ENCODE measurements at places on chromosomes 4 and X.
A peak's percentile ranks its signal among the peaks of the same experiment; 100 is the strongest.

GRCh38 chr4:10620935-10621488 is 63.6 kb downstream of the CLNK start:
- no peak for DNase-seq

DNA sequence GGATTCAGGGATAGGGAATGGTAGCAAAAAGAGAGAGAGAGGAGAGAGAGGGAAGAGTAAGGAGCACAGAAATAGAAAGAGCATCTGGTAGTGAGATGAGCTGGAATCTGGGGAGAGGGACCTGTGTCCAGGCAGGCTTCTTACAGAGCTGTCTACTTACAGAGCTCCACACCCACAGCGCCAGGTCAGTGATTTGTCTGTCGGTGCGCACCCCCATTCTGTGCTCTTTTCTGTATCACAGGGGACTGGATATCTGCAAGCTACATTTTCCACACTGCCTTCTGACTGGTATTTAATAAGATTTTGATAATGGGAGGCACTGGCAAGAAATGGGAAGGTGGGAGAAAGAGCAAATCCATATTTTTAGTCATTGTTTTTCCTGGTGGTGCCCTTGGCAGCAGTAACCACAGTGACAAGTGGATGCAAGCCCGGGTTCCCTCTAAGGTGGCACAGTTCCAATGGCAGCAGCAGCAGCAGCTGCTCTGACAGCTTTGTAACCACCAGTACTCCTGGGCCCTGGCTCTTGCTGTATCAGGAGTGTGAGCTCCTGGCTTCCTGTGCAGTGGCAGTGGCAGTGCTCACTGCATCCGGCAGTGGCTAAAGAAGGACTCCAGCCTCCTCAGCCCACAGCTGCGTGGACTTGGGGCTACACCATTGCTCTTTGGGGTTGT is 300.5 kb downstream of the TRIML1 start:
- DNase-seq: no peak

GRCh38 chrX:12946406-12946805 is 28.5 kb upstream of the TMSB4X start:
- no peak for DNase-seq

GRCh38 chrX:24990535-24990934 is 25.2 kb downstream of the ARX start:
- DNase-seq: no peak

- peak; percentile 88 for DNase-seq
Observed at GRCh38 chrX:71543316-71543715, 10.4 kb downstream of the OGT start.

GRCh38 chr4:24537025-24537424 is 47.3 kb downstream of the DHX15 start:
- no peak for DNase-seq

GRCh38 chr4:147078875-147079658 is 133.4 kb upstream of the TTC29 start:
- DNase-seq: no peak

DNA sequence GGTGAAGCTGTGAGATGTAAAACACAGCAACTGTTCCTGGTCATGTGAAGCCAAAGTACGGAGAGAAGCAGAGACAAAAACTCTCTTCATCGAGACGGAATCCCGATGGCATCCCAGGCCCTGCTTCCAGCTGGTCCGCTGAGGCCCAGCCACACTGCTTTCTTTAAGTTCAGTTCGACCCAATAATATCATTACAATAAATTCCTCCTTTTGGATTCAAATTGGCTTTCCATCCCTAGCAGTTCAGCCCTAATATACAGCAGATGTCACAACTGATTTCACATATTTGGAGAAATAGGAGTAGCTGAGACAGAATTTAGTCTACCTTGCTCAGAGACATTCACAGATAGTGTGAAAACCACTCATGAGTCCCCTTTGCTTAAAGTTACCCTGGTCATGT is 98.3 kb upstream of the SPRY1 start:
- no peak for DNase-seq

DNA sequence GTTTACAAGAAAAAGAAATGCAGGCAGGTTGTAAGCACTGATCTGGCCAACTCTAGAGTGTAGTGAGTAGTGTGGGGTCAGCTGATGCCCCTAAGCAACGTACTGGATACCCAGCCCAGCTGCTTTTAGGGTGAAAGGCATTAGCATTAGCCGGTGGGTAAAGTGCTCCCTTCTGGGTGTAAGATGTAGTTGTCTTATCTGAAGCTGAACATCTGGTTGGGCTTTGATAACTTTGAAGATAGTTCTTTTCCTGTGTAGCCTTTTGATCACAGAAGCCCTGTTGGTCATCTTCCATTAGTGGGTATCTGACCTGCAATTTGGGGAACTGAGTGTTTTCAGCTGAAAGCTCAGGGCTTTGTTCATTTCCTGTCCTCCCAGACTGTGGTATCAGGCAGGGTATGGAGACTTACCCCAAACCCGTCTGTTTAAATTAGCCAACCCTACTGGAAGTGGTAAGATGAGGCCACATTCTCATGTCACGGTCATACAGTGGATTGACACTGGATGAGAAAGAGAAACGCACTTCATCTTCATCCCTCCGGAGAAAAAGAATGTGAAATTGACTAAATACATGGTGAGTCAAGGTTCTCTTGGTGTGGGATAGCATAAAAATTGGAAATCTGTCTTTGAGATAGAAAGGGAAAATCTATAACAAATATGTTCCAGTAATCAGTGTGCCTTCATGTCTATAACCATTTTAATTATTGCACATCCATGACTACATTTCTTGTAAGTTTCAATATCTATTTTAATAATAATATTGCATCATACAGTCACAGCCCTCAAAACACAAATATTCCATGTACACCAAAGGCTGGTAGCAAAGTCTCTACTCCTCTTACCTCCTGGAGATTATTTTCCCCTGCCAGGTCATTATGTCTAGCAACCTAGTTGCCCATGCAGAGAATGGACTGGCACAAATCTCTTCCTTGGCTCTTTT is 8.7 kb downstream of the RHOH start:
- DNase-seq: no peak

- DNase-seq: no peak
Observed at GRCh38 chrX:55074851-55075467, at the start of gene PAGE2B. Gene PAGE2B, plus strand, starts transcription at chrX:55075030. Its CDS starts 1,012 bp downstream, at chrX:55076042.

DNA sequence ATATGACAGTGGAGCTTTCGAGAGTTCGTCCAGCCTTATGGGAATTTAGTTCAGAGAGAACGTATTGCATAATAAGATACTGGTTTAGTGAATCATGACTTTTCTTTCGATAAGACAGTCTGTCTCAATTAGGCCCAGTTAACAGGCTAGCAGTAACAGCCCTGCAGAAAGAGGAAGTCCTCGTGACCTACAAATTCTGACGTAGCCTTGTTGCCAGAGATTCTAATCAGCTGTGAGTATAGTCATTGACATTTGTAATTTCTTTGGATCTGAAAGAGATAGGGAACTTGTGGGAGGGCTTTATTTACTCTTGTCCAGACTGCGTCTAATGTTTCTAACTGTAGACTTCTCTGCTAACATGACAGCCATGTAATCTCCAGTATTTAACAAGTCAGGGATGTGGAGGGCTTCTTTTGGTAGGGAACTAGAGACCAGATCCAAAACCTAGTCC is 15.8 kb downstream of the ART3 start:
- DNase-seq: peak; percentile 100

- no peak for DNase-seq
Observed at GRCh38 chr4:178293601-178294000, 851.4 kb upstream of the AGA start.

DNA sequence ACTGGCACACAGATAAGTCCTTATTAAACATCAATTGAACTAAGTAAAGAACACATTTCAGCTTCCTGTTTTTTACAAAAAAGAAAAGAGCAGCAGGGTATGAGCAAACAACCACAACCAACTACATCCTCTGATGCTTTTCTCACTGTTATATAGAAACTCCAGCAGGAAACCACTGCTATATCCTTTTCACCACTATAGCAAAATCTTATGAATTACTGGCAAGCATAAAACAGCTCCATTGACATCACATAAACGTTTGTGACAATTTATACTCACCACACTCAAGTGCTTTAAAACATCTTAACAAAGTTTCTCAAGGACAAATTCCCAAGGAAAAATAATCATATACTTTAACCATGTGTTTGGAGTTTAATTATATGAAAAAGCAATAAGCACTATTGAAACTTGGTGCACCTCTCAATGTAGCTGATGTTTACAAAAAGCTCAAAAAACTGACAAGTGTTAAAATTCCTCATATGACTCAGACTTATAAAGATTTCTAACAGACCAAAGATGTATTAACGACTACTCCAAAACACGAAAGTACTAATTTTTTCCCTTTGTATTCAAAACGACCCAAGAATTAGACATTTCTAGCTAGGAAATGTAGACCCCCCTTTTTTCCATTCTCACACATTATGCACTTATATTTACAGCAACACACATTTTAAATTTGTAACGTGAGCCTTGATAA is 12.9 kb downstream of the GPRIN3 start:
- no peak for DNase-seq

DNA sequence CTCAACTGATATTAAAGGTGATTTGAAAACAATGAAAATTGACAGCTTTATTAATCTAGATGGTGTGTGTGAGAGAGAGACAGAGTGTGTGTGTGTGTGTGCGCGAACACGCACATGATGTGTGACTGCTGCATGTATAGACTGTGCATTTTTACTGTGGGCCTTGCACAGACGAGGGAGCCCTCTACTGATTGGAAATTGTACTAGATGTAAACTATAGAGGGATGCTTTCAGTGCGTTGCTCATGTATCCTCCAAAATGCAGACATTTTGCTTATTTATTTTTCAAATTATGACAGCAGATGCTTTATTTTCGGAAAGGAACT is 168.4 kb upstream of the GK2 start:
- DNase-seq: peak; percentile 10

GRCh38 chrX:53483416-53483815 is 49.2 kb upstream of the HSD17B10 start:
- DNase-seq: no peak

DNA sequence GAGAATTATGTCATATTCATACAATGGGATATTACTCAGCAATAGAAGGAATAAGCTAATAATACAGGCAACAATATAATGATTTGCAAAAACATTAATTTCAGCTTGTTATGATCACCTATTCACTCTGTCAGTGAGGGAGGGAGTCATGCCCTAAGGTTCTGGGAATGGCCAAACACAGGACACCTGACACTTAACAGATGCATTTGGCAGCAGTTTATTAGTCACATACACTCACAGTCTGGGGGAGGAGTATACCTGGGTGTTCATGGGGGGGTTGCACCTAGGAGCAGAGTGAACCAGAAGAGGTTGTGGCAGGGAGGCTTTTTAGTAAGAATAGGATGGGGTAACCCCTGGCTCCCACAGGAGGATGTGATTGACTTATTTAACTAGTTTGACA is 38.3 kb downstream of the SERPINA7 start:
- no peak for DNase-seq

DNA sequence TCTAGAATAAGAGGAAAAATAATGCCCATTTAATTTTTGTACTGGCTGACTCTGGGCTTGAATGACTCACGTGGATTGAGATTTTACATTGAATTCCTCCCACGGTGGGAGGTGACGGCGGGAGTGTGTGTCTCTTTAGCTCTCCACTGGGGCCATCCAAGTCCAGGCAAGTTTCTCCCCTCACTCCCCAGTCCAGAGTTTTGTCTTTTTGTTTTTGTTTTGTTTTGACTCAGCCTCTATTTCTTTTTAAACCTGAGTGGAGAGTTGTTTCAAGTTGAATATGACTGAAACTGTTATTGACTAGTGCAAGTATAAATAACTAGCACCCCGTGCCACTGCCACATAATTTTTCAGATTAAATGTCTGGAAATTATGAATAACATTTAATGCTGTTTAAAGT is 13.6 kb downstream of the CHST7 start:
- DNase-seq: peak; percentile 63

- DNase-seq: no peak
Observed at GRCh38 chrX:66167431-66167830, 3.4 kb downstream of the HEPH start.

DNA sequence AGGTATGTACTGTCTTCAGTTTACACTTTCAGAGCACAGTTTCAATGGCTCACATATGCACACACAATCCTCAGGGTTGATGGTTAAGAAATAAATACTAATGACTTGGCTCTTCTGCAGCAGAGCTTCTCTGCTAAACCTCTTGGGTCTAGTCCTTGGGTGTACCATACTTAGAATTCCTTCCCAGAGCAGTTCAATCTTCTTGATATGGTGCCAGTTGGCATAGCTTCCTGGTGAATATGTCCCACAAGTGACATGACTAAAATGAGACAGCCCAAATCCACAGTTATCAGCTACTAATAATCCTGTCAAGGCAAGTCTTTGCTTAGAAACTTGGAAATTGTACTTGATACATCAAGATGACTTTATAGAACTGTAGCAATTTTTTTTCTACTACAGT is 654.4 kb downstream of the IQCM start:
- DNase-seq: peak; percentile 63

DNA sequence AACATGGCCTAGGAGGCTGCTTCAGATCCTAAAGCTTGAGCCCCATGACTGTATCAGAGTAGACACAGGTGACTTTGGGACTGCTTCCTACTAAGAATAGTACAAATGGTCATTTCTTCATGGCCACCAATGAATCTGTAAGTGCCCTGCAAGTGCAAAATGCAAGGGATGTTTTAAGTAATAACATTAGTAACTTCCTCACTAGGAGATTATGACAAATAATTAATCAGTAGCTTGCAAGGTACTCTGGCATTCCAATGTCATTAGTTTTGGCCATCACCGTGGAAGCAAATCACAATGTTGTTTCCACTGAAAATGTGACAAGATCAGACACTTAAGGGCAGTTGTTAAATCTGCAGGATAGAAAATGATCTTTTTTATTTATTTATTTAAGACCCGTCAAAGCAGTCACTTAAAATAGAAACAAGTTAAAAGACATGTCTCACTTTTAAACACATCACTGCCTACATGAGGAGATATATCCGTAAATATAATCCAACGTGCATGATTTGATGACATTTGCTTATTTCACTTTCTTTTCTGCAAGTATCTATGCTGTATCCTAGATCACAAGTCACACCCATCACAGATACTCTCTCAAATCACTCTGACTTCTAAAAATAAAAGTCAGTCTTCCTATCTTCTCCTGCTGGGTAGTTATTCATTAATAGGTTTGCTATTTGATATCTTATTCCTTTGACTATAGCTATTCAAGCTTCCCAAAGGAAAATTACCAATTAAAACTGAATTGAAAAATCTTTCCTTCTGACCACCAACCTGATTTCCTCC is 400.6 kb downstream of the IL15 start:
- no peak for DNase-seq

- DNase-seq: no peak
Observed at GRCh38 chrX:130093271-130093670, 17.0 kb downstream of the ELF4 start.

DNA sequence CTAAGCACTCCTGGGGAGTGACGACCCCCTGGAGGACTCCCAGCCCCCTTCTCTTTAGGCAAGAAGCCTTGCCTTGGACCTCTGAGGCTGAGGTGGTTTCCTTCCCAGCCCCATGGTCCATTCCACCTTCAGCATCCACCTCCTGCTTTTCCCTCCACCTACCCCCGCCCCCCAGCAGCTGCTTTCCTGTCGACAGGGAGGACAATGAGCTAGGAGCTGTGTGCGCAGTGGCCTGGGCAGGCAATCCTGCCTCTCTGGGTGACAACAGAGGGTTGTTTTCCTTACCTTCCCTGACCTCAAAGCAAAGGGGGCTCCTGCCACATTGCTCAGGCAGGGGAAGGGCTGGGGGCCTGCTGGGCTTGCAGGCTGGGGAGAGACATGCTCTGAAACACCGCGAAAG is 123.5 kb downstream of the BCOR start:
- DNase-seq: no peak

All from amniotic epithelial cell (primary cell).